ENCODE measurements at places on chromosomes 5 and 9. TPM values are rescaled to one million over a fixed set of nuclear protein-coding genes. Genes with fewer than 3 reads are reported as not detected.
A peak's percentile ranks its signal among the peaks of the same experiment; 100 is the strongest.

The PCDHGC5 gene
- polyA plus RNA-seq, result 0.87 TPM

DNA sequence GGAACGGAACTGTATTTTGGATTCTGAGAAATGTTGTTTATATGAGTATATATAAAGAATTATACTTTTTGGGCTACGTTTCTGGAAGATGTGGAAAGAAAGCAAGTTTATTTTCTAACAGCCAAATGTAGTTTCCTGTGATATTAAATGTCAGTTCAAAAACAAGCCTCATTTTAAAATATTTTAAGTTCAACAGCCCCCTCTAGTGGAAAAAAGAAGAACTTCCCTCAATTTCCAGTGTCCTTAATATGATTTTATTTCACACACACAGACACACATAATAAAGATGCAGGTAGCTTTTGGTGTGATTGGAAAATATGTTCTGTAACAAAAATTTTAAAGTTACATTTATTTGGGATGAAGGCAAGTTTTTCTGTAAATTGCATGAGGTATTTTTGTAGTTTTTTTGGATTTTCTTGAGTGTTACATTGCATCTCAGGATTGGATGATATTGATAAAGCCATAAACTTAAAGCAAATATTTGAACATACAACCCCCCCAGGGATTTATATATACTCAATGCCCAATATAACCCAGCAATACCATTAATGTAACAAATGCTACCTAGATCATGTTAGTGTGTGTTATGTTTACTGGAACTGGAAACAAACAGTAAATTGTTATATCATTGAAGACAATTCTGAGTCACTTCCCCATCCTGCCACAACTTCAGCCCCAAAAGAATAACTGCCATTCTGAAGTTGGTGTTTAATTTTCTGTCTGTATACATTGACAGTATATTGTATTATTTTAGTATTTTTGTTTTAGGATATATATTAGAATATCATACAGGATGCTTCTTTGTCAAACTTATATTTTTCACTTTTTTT is 54.0 kb downstream of the CCDC171 start:
- peak; percentile 21 for DNase-seq

DNA sequence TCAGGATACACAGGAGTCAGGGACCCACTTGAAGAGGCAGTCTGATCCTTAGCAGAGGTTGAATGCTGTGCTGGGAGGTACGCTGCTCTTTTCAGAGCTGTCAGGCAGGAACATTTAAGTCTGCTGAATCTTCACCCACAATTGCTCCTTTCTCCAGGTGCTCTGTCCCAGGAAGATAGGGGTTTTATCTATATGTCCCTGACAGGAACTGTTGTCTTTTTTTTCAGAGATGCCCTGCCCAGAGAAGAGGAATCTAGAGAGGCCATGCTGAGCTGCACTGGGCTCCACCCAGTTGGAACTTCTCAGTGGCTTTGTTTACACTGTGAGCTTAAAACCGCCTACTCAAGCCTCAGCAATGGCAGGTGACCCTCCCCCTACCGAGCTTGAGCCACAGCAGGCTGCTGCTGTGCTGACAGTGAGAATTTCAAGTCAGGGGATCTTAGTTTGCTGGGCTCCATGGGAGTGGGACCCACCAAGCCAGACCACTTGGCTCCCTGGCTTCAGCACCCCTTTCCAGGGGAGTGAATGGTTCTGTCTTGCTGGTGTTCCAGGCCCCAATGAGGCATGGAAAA is 169.0 kb downstream of the FBXL17 start:
- no peak for DNase-seq

- no peak for DNase-seq
Measured at GRCh38 chr9:109274884-109275730, 45.8 kb downstream of the EPB41L4B start.

- DNase-seq, result no peak
Measured at GRCh38 chr9:103152473-103152872, 157.3 kb downstream of the CYLC2 start.

The ITGA1 gene
- 54.2 TPM for polyA plus RNA-seq

Data from left renal cortex interstitium (tissue), 4 donors.